ENCODE measurements at places on chromosomes 7 and 10.

DNA sequence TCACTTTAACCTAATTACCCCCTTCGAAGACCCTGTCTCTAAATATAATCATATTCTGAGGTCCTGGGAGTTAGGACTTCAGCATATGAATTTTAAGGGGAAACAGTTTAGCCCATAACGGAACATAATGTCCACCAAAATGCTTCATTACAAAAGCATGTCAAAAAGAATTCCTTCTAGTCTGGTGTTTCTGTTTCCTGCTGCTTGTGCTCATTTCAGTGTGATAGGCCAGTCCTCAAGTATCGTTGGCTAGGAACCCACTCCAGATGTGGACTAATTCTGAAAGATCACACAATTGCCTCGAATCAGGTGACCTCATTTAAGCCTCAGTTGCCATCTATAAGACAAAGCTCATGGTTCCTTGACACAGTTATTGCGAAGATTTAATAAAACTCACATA lies 29.6 kb downstream of the INPP5F start:
- DNase-seq: no peak

GRCh38 chr7:47479821-47480575 lies 101.9 kb downstream of the TNS3 start:
- no peak for DNase-seq

- DNase-seq: no peak
Observed at GRCh38 chr10:15427843-15428414, 56.8 kb upstream of the FAM171A1 start.

DNA sequence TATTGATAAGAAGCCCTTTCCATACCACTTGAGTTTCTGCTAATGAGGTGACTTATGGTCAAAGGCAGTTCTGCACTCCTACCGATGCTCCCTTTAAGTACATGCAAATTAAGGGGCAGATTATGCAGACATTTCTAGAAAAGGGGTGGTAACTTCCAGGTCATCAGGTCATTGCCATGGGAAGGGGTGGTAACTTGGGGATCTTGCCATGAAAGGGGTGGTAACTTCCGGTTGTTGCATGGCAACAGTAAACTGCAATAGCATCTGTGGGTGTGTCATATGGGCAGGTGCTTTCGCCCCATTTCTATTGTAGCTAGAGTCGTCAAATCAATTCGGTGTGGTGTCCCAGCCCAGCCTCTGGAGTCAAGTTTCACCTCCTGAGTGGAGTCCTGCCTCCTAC lies 150.9 kb downstream of the UBE2H start:
- no peak for DNase-seq

GRCh38 chr10:128280271-128280670 lies 154.0 kb upstream of the MKI67 start:
- DNase-seq: no peak

GRCh38 chr7:3150027-3150426 lies 106.4 kb upstream of the CARD11 start:
- DNase-seq: no peak

GRCh38 chr7:76358011-76358480 lies 745 bp downstream of the YWHAG start:
- DNase-seq: peak; percentile 67

- DNase-seq: no peak
Observed at GRCh38 chr7:50640779-50641178, 75.6 kb upstream of the DDC start.

GRCh38 chr7:95472581-95473161 lies 13.1 kb upstream of the ASB4 start:
- no peak for DNase-seq

DNA sequence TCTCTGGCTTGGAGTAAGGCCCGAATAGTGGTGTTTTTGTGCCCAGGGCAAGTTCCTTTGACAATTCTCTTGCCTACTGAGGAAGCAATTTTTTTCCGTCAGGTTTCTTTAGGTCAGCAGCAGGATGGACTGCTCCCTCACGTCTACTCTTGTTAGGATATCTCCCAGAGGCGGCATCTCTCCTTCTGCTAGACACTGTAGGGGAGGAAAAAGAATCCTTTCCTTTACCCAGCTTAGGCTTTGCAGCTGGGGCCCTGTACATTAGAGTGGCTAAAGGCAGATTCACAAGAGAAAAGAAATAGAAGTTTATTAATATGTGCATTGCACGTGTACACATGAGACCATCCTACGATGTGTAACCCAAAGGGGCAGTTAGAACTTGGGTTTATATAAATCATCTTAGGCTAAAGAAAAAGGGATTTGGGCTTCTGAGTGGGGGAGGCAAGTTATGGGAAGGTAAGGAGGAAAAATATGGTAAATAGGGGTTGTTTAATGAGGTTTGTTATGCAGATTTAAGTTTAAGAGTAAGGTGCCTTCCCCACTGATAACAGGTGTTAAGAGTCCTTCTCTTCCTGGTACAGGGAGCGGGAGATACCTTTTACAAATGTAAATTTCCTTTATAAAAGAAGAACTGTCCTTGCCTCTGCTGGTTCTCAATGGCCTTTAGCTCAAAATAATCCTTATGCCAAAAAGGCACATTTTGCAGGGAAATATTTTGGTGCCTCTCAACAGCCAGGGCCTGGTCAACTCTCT lies 156.4 kb downstream of the AOAH start:
- no peak for DNase-seq

DNA sequence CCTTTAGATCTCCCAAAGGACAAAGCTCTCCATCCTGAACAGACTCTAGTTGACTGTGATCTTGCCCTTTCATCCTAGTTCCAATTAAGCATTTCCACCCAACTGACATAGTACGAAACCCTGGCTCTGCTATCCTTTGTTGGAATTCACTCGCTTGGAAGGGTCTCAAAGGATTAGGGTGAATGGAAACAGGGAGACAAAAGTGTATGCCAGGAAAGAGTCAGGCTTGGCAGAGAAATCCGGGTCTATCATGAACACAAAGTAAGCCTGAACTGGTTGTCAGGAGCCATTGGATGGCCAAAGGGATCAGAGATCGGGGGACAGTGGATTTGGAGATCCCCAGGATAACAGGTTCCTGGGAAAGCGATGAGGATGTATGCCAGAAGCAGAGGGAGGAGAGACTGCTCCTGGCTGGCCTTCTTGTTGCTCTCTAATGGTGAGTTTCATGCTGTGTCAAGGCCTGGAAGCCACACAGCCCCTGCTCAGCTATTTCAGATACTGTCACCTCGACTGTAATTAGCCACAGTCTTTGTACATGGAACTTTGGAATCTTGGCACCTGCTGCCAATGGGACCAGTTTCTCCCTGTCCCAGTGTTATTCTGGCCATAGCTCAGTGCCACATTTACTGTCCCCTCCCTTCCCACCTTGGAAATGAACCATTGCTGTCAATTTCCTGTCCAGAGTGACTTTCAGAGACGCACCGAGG lies 1168.7 kb upstream of the AUTS2 start:
- DNase-seq: no peak

- no peak for DNase-seq
Observed at GRCh38 chr7:31939076-31939475, 131.1 kb downstream of the PDE1C start.

DNA sequence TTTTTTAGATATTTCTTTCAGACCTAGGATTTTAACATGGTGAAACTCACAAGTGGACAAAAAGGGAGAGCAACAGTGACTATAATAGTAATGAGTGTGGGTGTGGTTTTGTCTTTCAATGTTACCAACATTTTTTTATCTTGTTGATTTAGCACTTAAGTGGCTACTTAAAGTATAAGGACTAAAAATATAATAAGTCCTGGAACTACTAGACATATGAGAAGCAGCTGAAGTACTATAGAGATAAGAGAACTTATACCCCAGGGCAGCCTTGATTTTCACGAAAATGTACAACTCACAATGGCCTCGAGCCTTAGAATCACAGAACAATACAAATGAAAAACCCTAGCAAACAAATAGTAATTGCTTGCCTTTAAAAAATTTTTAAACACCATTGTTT lies 1151.8 kb downstream of the TYW1 start:
- no peak for DNase-seq

DNA sequence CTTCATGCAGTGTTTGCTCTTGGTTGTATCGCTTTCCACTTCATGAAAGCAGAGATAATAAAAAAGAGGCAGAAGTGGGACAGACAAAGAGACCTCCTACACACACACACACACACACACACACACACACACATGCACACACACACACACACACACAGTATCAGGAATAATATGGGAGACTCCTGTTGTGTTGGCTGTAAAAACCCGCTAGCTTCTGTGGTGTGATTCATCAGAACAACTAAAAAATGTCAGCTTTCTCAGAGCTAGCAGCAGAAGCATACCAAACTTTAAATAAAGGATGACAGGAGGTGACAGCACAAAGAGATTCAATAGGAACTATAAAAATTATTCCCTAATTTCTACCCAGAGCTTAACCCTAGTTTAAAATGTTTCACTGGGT lies 148.2 kb upstream of the LRRTM3 start:
- no peak for DNase-seq

GRCh38 chr7:47973739-47974138 lies 5.7 kb downstream of the HUS1 start:
- no peak for DNase-seq

DNA sequence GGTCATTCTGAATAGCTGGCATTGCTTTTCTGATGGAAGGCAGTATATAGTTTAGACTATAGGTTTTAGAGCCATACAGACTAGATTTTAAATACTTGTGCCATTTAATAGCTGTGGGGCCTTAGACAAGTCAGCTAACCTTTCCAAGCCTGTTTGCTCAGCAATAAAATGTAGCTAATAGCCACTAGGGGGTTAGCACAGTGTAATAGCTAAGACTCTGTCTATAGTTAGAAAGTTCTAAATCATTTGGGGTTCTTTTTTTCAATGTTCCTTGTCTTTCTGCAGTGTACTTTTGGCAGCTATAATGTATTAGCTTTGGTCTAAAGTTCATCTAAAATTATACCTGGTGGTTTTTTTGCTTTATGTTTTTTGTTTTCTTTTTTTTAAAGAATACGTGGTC lies 7.5 kb upstream of the KIFBP start:
- DNase-seq: no peak

DNA sequence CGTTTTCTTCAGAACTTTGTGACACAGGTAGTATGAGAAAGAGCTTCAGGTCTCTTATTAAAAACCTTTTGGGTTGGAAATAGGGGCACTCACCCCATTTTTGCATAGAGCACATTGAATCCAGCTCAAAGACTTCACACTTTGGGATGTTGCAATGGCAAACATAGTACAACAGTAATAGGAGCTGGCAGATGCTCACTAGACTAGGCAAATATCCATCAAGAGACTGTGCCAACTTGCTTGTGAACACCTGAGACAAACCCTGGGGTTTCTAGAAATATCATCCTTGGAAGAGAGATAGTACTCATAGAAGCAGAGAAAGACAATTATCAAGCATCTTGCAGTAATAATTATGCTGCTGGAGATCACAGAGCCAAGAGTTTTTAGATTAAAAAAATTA lies 280.0 kb downstream of the CACNA2D1 start:
- DNase-seq: no peak

GRCh38 chr10:78359640-78360091 lies 326.0 kb downstream of the RPS24 start:
- DNase-seq: no peak

- DNase-seq: no peak
Observed at GRCh38 chr10:24215196-24215595, 6.3 kb downstream of the KIAA1217 start.

DNA sequence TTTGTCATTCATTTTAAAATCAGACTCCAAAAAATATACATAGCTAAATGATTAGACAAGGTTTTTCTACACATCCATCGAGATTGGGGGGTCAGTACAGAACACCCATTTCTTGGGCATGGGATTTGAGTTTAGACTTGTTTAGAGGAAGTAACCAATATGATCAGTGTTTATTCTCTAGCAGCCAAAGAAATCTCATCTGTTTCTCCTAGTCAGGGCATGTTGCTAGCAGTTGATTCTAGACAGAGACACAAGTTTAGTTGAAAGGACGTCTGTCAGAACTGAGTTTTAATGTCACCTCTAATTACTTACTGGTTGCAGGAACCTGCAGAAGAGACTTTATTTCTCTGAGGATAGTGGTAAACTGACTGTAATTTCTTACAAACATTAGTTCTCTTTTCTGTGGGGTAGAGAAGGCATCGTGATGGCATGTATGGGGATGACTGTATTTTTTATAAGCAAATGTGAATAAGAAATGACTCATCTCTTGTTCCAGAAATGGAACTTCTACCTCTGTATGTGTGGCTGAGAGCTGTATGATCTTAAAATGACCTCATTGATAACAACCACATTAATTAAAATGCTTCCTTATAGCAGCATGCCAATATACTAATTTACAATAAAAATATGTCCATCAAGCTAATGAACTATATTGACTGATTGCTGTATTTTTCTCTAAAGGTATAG lies 30.6 kb upstream of the RHOBTB1 start:
- DNase-seq: no peak

- DNase-seq: no peak
Observed at GRCh38 chr10:110802090-110802489, 69.6 kb upstream of the PDCD4 start.

GRCh38 chr7:150909200-150909995 lies 57.1 kb downstream of the AOC1 start:
- peak; percentile 35 for DNase-seq

- no peak for DNase-seq
Observed at GRCh38 chr10:100962351-100963080, 6.8 kb upstream of the SEMA4G start.

GRCh38 chr7:46960970-46961369 lies 620.9 kb downstream of the TNS3 start:
- DNase-seq: no peak

DNA sequence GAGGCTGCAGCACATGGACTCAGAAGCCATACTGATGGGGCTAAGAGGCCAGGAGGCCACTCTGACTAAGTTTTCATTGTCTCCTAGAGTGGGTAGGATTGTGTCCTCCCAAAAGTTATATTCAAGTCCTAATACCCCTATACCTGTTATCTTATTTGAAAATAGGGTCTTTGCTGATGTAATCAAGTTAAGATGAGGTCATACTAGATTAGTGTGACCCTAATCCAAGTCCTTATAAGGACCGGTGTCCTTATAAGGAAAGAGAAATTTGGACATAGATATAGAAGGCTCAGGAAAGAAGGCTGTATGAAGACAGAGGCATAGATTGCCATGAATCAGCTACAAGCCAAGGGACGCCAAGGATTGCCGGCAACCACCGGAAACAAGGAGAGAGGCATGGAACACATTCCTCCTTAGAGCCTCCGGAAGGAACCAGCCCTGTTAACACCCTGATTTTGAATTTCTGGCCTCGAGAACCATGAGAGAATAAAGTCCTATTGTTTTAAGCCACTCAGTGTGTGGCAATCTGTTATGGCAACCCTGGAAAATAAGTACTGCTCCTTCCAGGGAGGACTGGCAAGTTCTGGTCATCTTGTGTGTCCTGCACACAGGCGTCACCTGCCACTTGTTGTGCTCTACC lies 157.0 kb downstream of the EMX2 start:
- no peak for DNase-seq

DNA sequence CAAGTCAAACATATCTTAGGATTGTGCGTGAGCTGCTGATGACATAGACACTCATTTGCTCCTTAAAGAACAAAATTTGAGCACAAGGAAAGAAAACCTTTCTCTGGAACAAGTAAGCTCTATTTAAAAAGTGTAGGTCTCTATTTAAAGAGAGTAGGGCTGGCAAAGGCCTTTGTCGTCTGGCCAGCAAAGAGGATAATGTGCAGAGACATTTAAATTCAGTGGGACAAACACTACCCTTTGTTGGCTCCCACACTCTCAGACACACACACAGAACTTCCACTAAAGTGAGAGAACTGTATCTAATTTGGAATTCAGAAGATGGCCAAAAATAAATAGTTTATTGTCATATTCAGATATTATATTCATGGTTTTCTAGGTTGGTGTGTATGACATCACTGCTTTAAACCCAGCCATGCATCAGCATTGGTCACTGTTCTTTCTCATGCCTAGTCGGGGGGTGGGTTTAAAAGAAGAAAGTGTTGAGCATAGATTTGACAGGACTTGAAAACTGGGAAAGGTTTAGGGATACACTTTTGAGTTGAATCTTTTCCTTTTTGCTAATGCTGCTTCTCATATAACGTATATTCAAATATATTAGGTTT lies 49.5 kb upstream of the HDAC9 start:
- DNase-seq: no peak
